ENCODE measurements at places on chromosomes 6 and 20.

DNA sequence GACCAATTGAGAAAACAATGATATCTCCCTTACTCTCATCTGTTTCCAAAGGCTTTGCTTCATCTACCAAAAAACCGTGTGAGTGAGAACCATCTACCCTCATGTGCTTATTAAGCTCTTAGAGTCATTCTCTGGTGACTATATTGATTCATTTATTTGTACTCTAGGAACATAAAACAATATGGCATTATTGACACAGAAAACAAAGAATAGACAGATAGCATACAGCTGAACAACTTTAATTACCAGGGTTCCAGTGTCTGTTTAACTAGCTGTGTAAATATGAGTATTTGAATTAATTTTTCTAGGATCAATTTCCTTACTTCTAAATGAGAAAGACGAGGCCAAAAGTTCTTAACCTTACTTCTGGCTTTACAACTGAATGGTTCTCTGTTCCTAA lies 31.3 kb upstream of the HEY2 start:
- no peak for DNase-seq

DNA sequence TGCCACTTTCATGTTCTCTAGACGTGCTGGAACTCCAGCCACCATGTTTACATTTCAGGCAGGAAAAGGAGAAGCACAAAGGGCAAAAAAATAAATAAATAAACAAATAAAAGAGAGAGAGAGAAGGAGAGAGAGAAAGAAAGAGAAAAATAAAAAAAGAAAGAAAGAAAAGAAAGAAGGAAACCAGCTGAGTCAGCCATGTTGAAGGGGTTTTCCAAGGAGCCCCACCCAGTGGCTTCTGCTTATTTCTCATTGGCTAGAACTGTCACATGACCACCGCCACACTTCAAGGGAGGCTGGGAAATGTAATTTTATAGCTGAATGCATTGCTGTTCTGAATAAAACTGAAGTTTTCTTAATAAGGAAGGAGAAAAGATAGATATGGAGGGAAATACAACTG lies 71.1 kb downstream of the BFSP1 start:
- DNase-seq = no peak

DNA sequence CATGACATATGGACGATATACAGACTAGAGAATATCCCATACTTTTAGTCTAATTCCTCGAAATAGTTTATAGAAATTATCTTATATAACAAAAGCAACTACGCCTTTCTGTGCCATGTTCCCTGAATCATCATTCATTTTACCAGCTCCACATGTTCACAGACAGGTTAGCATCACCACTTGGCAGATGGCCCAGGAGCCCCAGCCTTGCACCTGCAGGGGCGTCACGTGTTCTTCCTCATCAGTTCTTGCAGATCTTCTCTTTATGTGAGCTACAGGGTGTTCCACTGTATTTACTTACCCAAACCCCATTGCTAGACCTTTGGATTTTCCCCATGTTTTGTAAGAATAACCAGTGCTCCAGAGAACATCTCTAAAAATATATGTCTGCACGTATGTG lies 12.6 kb upstream of the BNIP5 start:
- DNase-seq = no peak

- DNase-seq = no peak
Measured at GRCh38 chr6:153435787-153436186, 304.7 kb upstream of the RGS17 start.

- DNase-seq = peak; percentile 59
Measured at GRCh38 chr20:47502271-47503239, 868 bp downstream of the NCOA3 start.

DNA sequence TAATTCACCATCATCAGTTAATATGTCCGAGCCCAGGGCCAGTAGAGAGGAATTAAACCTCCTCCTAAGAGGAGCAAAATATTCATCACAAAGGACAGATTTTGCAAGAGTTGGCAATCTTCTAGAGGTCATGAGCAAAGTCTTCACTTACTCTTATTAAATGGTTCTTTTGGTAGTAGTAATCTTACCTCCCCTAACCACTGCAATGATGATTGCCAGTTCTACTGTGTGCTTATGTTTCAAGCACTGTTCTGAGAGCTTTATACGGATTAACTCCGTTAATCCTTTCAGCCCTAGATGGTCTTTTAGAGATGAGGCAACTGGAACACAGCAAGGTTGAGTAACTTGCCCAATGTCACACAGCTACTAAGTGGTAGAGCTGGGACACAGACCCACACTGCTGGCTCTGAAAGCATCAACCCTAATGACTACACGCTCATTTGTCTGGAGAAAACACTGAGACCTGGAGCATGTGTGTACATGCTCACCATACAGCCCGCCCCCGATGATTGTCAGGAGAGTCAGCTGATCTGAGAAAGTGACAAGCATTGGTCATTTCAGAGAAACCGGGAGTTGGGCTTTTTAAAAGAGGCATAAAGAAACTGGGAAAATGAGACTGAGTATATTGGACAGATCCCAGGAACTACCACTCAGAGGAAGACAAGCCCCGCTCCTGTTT lies 276.0 kb downstream of the NRN1 start:
- DNase-seq = no peak

DNA sequence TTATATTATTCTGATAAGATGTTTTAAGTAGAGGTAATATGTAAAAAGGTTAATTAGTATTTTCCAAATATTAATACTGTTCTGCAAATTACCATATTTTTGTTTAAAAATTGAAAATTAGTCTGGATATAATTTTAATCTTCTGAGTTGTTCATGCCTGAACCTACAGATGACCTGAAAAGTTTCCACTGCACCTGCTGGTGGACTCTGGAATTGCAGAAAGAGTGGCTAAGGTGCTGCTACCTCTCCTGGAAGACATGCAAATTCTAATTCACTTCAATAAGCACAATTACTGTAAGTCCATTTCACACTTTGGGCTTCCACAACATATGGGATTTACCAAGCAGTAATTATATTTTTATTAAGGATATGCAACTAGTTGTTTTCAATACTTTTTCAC lies 77.7 kb upstream of the OLIG3 start:
- no peak for DNase-seq
